ENCODE measurements at places on chromosomes 3 and 15.

GRCh38 chr3:47406762-47407149 is 25.9 kb downstream of the PTPN23 start:
- no peak for DNase-seq

GRCh38 chr15:25378501-25378901 is 60.3 kb downstream of the UBE3A start:
- DNase-seq, result no peak

DNA sequence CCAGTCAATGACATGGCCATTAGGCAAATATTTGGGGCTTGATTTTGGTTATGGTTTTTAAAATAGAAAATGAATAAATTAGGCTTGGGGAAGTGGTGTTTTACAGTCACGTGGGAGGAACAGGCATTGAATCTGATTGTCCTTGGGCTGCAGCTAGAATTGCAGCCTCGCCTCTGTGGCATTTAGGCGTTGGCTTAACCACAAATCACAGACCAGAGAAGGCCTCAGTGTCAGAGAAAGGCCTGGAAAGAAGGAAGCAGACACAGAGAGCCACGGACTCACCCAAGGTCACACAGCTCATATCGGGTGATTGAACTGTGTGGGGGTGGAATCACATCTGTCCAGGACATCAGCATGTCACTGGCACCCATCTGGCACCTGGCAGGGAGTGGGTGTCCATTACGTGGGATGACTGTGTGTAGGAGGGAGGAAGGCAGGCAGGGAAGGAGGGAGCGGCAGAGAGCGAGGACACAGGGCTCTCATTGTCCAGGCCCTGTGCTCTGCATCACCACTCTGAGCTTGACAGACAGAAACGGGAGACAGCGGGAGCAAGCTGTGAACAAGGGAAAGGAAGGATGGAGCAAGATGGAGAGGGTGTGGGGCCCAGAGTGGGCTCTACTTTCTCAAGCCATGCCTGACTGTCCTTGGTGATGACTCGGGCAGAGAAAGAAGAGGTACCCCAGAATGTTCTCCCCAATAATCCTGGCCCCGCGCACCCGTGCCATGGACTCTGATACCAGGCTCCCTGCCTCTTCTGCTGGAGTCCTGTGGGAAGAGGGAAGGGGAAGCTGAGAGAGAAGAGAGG is 186.4 kb downstream of the FAM43A start:
- peak; percentile 69 for DNase-seq

- no peak for DNase-seq
These were observed 24.4 kb downstream of the NAA50 start for GRCh38 chr3:113721636-113722035.

DNA sequence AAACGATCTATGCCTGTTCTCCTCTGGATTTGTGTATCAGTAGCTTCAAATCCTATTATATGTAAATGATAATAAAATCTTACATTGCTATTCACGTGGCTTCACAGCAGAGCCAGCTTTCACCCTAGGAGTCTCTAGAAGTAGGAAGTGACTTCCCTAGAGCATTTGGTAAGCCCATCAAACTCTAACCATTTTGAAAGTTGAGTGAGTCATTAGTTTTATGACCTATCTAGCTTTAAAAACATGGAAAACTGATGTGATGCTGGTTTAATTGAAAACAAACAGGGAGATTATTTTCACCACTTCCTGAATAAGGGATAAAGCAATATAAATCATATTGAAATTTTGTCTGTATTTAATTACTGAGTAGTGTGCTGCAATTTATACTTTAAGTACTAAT is 275.2 kb downstream of the EPHA6 start:
- no peak for DNase-seq

Measured in keratinocyte (primary cell).